Ecto neural progenitor cell (in vitro differentiated cells): ENCODE measurements at places on chromosomes 7 and 10.
A peak's percentile ranks its signal among the peaks of the same experiment; 100 is the strongest.

- DNase-seq, result no peak
Measured at GRCh38 chr7:128939075-128939860, 1.5 kb downstream of the IRF5 start.

- DNase-seq, result no peak
Measured at GRCh38 chr10:70779511-70780369, 5.4 kb downstream of the TBATA start.

DNA sequence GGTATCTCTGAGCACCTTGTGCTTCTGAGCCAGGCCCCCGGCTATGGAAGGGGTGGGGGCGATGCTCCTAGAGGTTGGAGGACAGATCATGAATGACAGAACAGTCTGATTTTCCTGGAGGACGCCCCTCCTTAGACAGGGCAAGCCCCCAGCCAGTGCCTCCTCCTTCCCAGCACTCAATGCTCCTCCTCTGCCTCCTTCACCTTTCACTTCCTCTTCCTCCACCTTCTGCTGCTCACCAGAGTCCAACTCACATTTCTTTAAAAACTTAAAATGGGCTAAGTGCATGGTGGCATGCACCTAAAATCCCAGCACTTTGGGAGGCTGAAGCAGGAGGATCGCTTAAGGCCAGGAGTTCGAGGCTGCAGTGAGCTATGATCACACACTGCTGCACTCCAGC is 71.1 kb upstream of the CUX1 start:
- no peak for DNase-seq

DNA sequence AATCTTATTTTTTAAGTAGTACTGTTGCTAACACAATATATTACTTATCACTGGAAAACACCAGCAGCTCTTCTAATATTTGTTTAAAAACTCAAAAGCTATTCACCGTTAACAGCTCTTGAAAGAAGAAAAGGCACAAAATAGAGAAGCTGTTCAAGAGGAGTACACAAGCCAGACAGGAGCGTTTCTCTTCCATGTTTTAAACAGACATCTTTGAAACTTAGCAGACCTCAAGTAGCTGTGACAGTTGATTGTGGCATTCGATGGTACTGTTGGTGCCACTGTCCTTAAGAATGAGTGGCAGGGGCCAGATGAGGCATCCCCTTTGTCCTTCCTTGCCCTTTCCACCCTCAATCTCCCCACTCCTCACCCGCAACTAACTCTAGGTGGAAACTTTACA is 81.6 kb upstream of the PRR15 start:
- no peak for DNase-seq

GRCh38 chr7:124762611-124763143 is 2.9 kb downstream of the GPR37 start:
- DNase-seq, result no peak

GRCh38 chr7:138979988-138980562 is 1.1 kb downstream of the KIAA1549 start:
- DNase-seq, result no peak

- no peak for DNase-seq
Measured at GRCh38 chr7:114033475-114033874, 114.7 kb upstream of the PPP1R3A start.

DNA sequence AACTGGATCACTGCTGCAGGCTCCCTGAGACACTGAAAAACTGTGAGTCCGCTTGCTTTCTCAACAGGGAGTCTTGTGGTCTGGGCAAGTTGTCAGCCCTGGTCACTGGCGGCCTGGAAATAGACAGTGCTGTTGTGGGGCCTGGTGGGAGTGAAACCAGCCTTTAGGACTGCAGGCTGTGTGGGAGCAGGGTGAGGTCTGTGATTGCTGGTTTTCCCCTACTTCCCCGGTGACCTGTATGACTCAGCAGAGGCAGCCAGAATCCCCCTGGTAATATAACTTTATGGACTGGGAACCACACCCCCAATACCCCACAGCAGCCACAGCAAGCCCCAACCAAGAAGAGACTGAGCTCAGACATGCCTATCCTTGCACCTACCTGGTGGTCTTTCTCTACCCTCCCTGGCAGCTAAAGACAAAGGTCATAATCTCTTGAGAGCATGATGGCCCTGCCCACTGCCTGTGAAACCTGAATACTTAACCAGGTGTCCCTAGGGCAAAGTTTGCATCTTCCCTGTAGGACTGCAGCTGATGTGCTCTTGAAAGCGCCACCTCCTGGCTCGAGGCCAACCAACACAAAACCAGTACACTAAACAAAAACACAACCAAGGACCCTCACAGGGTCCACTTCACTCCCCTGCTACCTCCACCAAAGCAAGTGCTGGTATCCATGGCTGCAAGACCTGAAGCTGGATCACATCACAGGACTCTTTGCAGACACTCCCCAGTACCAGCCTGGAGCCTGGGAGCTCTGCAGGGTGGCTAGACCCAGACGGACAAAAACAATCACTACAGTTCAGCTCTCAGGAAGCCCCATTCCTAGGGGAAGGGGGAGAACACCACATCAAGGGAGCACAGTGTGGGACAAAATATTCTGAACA is 7.2 kb upstream of the ADAM22 start:
- DNase-seq, result peak; percentile 56

DNA sequence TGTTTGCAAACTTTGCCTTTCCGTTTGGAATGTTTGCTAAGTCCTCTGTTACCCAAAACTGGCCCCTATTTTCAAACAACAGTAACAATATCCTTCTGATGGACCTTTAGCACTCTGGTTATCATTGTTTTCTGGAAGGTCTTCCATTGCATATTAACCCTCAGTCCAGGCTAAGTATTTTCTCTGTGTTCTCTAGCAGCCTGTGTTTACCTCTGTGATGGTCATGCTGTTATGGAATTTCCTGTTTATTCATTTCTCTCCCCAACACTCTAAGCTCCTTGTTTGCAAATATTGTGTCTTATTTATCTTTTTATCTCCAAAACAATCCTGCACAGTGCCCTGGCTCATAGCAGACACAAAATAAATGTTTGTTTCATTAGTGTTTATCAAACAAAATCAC is 560.3 kb downstream of the ATRNL1 start:
- no peak for DNase-seq

GRCh38 chr7:7739204-7740036 is 21.0 kb upstream of the RPA3 start:
- no peak for DNase-seq

DNA sequence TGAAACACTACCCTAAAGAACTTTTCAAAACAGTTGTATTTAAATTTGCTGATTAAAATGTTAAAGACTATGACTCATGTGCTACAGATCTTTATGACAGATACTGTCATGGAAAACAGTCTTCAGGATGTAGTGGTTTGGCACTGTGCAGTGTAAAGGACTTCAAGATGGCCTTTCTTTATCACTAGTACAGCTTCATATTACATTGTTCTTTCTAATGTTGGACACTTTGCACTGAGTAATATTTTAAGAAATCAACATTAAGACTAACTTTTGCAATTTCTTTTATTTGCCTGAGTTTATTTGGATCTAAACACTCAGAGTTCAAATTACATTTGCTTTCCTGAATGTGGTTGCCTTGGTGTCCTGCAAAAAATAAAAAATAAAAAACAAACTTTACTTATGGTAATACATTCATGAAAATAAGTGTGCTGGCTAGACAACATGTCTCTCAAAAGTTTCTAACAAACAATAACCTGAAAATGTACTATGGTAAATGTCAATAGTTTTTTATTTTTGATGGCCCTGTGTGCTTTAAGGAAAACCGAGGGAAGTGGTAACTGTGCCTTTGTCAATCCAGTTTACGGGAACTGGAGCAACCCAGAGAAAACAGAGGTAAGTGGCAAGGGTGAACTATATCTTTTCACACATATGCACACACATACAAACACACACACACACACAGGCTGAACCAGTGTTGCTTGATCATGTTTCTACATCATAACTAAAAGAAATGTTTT is 85.9 kb upstream of the PLXDC2 start:
- no peak for DNase-seq

DNA sequence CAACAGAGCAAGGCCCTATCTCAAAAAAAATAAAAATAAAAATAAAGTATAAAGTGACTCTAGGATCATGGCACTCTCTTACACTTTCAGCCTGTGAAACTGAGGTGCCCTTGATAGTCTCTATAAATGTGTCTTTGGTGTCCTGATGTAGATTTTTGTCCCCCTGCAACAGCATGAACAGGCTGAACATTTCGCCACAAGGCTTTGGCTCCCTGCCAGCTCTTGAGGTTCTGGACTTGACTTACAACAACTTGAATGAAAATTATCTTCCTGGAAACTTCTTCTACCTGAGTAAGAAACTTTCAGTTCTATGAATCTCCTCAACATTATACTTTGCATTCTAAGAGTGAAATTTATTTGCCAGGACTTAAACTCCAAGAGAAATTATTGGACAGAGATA is 48.1 kb upstream of the BMS1 start:
- no peak for DNase-seq

GRCh38 chr10:121942749-121943416 is 15.1 kb upstream of the ATE1 start:
- no peak for DNase-seq

GRCh38 chr10:12589291-12589690 is 239.9 kb downstream of the CAMK1D start:
- no peak for DNase-seq

DNA sequence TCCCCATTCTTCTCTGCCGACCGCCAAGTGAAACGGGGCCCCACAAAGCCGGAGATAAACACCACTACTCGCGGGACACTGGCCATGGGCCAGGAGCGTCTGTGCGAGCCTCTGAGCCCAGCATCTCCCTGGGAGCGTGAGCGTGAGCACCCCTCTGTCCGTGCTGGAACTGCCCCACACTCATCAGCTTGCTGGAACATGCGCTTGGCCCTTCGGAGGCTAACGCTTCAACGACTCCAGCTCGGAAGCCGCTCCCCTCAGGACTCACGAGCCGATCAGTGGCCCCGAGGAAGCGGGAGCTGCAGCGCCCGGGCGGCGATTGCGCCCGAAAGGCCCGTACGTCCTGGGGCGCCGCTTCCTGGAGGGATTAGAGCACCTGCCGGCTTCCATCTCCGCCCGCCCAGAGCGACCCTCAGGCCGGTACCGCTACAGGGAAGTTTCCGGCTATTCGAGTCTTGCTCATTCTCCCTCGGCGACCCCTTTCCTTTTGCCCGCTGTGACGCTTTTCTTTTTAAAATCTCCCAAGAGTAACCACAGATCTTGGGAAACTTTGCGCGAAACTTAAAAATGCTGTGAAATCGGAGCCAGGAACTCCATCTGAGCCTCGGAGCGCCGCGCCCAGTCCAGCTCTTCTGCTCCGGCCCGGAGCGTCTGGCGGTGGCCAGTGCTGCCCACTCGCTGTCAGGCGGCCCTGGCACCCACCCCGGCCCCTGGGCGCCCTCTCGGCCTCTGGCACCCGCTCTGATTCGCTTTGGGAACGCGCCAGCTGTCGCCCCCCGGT is 1.0 kb downstream of the TLL2 start:
- DNase-seq, result peak; percentile 67

DNA sequence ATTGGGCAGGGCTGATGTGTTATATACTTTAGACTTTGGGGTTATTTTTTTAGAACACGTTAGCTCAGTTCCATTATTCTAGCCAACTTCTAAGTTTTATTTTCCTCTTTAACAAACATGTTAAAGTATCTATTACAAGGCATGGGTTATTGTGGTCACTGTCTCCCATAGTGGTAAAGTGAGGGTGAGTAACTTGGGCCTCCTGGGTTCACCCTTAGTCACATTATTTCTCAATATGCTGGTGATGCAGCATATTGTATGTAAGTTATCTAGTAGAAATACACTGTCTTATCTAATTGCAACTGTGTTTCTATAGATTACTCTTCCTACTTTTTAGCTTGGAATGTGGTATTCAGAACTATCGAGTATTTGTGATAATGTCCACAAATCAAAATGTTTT is 65.9 kb downstream of the BBS9 start:
- DNase-seq, result no peak

- no peak for DNase-seq
Measured at GRCh38 chr7:18684916-18685315, 189.4 kb downstream of the HDAC9 start.

GRCh38 chr10:1290071-1290471 is 233.9 kb downstream of the WDR37 start:
- no peak for DNase-seq

GRCh38 chr10:17128261-17128660 is 1.4 kb downstream of the CUBN start:
- DNase-seq, result no peak

DNA sequence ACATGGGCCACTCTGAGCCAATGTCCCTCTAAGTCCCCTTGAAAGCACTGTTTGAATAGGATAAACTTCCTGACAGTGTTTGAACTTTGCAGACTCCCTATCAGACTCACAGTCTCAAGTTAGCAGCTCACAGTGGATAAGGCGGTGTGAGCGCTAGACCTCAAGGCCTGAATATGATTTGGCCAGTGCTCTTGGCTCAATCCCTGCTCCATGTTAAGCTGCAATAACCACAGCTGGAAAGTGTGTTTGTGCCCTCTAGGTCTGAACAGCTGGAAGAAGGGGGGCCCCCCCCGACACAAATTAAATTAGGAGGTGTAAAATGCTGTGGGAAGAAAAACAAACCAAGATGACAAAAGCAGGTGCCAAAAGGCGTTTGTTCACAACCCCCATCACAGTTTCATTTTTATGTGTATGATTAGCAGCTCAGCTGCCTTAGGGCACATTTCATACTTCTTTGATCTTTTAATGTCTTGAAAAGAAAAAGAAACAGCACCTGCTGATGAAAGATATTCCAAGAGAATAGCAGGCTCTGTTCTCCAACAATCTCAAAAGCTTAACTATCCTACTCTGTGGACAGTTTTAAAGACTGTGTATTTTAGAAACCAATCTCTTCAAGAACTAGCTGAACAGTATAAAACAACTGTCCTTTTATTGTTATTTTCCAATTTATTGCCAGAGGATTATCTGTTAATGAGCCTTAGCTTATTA is 167.6 kb downstream of the SNX13 start:
- no peak for DNase-seq

DNA sequence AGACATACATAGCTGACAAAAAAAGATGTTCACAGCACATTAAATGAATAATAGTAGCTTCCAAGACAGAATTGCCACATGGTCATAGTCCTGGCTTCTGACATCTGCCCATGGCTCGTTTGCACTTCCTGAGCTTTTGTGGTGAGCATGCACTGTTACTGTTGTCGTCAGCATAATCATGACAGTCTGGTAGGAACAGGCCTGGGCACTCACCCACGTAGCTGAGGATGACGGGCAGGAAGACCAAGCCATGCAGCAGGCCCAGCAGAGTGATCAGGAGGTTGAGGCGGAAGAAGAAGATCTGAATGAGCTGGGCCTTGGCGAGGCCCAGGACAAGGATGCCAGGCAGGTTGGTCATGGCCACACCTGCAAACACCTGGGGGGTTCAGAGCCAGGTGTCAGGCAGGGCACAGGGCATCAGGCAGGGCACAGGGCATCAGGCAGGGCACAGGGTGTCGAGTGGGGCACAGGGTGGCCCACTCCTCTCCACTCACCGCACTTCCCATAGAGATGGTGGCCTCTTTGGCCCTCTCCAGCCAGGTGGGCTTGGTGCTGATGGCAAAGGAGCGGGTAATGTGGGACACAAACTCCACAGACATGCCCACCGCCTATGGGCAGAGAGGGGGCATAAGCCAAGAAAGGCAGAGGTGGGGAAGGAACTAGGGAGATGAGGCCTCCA is 25.3 kb upstream of the NUDCD3 start:
- no peak for DNase-seq

- DNase-seq, result no peak
Measured at GRCh38 chr10:57482259-57482658, 785.4 kb downstream of the IPMK start.
